ENCODE measurements at places on chromosomes 5 and 9. TPM values are rescaled to one million over a fixed set of nuclear protein-coding genes. Genes with fewer than 3 reads are reported as not detected.

DNA sequence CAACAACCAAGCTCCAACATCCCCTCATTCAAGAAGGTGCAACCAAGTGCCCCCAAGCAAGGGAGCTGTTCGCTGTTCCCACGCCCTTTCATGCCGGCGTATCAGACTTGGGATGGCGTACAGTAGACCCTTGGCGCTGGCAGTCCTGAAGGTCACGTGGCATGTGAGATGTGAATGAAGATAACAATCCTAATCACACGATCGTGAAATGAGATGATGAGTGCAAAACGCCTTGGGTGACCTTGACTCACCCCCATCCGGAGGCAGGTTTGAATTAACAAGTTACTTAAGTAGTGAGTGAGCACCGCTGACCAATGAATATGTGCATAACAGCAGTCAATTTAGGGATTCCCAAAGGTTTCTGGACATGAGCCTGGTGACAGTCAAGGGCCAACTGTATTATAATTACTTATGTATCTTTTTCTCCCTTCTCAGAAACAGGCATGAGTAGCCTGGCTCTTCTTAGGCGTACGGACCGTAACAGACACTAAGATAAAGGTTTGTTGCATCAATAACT lies 150.2 kb downstream of the TTLL11 start:
- DNase-seq, result no peak

DNA sequence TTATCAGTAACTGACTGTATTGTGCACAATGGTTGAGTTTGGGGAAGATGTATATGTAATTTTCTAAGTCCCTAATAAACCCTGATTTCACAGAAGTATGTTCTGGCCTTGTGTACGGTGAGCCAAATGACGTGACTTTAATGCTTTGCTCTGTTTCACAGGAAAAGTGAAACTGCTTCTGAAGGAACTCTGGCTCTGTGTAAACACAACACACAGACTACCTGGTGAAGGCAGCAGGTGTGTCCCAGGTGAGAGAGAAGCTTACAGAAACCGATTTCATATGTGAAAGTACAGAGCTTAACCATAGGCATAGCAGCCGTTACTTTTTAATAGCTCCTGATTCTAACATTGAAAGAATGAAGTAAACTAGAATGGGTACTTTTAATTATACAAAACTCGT lies 31.9 kb downstream of the ICE1 start:
- DNase-seq, result no peak

GRCh38 chr9:99253772-99254431 lies 31.8 kb downstream of the SEC61B start:
- DNase-seq, result peak; percentile 7

DNA sequence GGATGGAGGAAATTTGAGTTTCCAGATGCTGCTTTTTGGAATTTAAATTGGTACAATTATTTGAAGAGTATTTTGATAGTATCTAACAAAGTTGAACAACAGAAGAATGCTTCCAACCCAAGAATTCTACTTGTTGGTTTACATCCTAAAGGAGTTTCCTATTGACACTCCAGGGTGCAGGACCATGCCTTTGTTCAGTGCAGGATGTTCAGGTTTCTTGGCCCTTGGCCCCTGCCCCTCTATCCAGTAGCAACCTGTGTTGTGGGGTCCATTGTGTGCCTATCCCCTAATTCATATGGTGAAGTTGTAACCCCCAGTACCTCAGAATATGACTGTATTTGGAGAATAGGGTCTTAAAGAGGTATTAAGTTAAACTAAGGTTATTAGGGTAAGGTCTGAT lies 750.0 kb upstream of the ZNF608 start:
- no peak for DNase-seq

GRCh38 chr5:172659909-172660628 lies 19.0 kb downstream of the NEURL1B start:
- DNase-seq, result peak; percentile 60

GRCh38 chr5:54080831-54081230 lies 229.5 kb downstream of the ARL15 start:
- no peak for DNase-seq

GRCh38 chr9:6907772-6908381 lies 150.1 kb downstream of the KDM4C start:
- no peak for DNase-seq

- DNase-seq, result no peak
Observed at GRCh38 chr5:61652916-61653315, 320.9 kb downstream of the ZSWIM6 start.

DNA sequence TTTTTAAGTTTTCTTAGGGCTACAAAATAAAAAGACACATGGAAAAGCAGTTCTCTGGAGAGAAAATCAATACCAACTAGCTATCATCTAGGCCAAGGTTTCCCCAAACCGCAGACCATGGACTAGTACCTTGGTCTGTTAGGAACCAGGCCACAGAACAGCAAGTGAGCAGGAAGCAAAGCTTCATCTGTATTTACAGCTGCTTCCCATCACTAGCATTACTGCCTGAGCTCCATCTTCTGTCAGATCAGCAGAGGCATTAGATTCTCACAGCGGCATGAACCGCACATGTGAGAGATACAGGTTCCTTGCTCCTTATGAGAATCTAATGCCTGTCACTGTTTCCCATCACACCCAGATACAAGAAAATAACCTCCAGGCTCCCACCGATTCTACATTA lies 1907.6 kb upstream of the ACO1 start:
- DNase-seq, result no peak

DNA sequence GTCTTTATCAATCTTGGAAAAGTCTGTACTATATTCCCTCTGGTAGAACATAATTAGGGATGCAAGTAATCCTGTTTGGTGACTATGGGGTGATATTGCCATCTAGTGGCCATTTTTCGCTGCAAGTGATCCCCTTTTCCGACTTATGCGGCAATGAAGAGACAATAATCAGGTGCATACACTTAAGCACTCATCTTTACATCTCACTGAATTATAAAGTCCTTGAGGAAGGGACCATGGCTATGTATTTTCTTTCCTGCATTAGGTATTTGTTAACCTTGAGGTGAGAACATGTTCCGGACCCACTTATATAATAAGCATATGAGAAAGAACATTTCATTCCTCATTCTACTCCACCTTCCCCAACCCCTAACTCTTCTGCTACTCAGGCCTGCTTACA lies 19.6 kb upstream of the LIX1 start:
- peak; percentile 10 for DNase-seq

DNA sequence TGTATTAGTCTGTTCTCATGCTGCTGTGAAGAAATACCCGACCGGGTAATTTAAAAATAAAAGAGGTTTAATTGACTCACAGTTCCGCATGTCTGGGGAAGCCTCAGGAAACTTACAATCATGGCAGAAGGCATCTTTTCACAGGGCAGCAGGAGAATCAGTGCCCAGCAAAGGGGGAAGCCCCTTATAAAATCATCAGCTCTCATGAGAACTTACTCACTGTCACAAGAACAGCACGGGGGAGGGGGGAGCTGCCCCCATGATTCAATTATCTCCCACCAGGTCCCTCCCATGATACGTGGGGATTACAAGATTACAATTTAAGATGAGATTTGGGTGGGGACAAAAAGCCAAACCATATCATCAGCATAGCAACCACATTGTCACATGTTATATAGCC lies 102.5 kb downstream of the GPBP1 start:
- no peak for DNase-seq

DNA sequence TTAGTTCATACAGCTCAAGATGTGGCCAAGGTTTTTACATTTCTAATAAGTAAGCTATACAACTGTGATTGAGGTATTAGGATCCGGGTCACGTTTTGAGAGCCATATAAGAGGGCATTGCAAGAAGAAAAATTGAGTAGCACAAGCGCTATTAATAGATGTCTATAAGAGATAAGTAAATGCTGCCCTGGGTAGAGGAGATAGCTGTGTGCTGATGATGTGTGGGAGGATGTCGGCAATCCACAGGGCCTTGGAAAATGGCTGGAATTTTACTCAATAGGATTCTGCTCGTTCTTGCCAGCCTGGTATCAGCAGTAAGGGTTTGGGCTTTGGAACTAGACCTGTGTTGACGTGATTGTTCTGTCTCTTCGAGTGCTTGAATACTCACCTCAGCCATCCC lies 41.6 kb downstream of the CSF1R start:
- no peak for DNase-seq

DNA sequence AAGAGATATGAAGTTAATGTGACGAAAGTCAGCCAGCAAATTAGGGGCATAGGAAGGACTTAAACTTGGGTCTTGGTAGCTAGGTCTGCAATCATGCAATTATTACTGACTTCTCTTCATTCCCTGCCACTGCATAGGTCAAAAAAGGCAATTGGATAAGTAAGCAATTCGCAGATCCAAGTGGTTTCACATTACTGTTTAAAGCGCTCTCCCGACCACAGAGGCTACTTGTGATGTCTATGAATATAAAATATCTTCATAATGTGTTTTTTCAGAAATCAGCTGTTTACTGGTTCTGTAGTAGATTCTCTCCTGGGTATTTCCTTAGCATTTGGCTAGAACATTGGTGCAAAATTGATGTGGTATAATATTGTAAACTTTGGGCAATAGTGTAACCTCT lies 174.7 kb upstream of the PTGER4 start:
- DNase-seq, result no peak

GRCh38 chr5:72133212-72133990 lies 26.1 kb downstream of the MAP1B start:
- no peak for DNase-seq

DNA sequence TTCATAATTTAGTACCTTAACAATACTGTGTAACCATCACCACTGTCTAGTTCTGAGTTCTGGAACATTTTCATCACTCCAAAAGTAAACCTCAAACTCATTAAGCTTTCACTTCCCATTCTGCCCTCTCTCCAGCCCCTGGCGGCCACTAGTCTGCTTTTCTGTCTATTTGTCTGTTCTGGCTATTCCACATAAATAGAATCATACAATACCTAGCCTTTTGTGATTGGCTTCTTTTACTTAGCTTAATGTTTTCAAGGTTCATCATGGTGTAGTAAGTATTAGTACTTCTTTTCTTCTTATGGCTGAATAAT lies 138.7 kb downstream of the RAPGEF6 start:
- no peak for DNase-seq

- peak; percentile 2 for DNase-seq
Observed at GRCh38 chr5:43389679-43390329, 22.4 kb downstream of the CCL28 start.

Gene IL13
- not detected for total RNA-seq

Gene ASPN
- 7.8 TPM for total RNA-seq

Gene KCNN2
- total RNA-seq, result 34.6 TPM

Gene OR1Q1
- not detected for total RNA-seq

Gene MAT2B
- total RNA-seq, result 47.7 TPM

Gene KIF2A
- 285 TPM for total RNA-seq

Gene MYOZ3
- 1.7 TPM for total RNA-seq

Gene INSL6
- not detected for total RNA-seq

Gene APC
- total RNA-seq, result 423 TPM

Gene CENPH
- 16.2 TPM for total RNA-seq

Gene PCDHB12
- 14.8 TPM for total RNA-seq

Gene FYB1
- 1.4 TPM for total RNA-seq

Gene AJM1
- 0.94 TPM for total RNA-seq

Gene TCOF1
- 13.6 TPM for total RNA-seq

Gene ZNF354C
- 59.6 TPM for total RNA-seq

Gene PCDHA13
- 20.9 TPM for total RNA-seq
